Dermis blood vessel endothelial cell (primary cell): ENCODE measurements at places on chromosomes 16 and 17. TPM values are rescaled to one million over a fixed set of nuclear protein-coding genes. Genes with fewer than 3 reads are reported as not detected.
A peak's percentile ranks its signal among the peaks of the same experiment; 100 is the strongest.

DNA sequence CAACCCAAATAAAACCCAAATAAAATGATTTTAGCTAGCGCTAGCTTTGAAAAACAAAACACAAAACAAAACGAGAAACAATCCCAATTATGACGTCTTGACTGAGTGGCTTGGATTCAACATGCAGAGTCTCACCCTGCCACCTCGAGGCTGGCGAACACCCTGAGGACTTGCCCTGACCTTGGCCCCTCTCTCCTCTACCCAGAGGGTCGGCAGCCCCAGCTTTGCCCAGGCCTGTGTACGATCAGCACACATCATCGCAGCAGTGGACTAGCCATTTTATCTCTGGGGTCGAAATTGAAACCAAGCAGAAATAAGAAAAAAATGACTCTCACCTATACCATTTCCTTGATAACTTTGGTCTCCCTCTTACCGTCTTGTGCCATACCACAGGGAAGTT is 4.9 kb downstream of the JMJD6 start:
- no peak for DNase-seq

The GJC1 gene
- total RNA-seq: 7.5 and 13.9 TPM in 2 replicates

GRCh38 chr17:74686761-74687160 is 26.0 kb downstream of the CD300LF start:
- DNase-seq: no peak

- no peak for DNase-seq
Measured at GRCh38 chr16:74652249-74652648, 14.4 kb downstream of the RFWD3 start.

DNA sequence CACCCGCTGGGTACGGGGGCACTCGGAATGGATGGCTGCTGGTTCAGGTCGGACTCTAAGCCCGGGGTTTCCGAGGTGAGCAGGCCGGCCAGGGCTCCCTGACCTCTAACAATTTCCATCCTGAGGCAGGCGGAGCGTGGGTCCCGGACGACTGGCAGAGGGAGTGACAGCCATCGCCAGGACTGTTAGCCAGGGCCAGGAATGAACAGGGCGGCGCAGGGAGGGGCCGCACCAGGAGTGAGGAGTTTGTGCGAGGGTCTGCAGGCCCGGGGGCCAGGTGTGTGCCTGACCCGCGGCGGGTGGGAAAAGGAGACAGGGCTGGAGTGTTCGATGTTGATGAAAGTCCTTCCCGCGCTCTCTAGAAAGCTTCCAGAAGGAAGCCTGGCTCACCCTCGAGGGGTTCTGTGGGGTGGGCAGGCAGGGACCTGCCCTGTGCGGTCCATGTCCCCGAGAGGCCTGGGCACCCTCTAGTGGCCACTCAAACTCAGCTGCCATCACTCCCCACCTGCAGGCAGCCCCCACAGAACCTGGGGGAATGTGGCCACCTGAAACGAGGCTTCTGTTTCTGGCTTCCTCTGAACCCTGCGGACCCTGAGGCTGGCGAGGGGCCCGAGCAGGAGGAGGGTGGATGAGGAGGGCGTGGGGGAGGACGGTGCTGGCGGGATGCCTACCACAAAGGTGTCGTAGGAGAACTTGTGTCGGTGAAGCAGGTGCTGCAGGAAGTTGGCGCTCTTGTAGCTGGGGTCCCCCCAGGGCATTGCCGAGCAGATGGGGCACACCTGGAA is 8.2 kb downstream of the RNF166 start:
- DNase-seq: peak; percentile 47

DNA sequence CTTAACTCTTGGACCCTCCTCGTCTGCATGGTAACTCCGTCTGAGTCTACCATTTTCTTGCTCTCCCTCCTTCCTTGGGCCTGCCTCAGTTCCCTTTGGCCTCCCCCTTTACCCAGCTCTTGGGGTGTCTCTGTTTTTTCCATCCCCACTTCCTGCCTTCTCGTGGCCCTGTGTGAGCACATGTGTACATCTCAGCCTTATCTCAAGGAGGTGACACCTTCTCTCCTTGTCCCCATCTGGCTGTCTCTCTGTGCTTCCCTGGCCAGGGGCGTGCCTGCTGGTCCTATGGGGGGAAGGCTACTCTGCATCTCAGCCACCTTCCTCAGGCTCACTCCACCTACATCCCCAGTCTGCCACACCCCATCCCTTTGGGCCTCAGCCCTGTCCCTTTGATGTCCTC is 6.6 kb downstream of the CTF1 start:
- DNase-seq: no peak

DNA sequence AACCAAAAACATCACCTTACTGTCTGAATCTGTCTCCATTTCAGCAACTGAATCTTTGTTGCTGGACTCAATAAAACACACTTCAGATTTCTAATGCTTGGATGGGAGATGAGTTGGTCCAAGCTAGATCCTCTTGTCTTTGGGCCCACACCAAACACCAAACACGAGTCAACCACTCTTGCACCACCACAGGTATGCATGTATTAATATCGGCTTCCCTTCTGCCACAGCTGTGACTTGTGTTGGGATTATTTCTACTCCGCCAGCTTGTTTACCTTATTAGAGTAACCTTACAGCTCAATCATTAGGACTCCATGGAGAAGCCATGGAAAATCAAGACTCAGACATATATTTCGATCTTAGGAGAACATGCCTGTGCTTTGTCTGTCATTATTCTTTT is 49.9 kb downstream of the XYLT1 start:
- DNase-seq: no peak

- no peak for DNase-seq
Measured at GRCh38 chr16:54548281-54548680, 261.7 kb upstream of the IRX3 start.

DNA sequence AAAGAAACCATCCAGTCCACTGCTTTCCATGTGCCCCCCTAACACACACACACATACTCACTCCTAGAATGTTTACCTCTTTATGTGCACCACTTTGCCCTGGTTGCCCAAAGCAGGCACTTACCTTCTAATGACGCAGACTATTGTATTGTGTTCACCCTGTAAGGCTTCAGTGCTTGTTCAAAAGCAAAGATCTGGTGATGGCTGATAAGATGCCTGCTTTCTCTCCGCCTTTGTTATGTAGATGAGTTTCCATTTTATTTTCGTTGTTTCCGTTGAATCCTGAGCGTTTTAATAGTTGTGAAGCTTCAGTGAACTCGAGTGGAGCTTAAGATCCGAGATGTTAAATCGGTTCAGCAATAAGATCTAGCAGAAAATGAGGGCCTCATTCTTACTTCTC is 452.7 kb downstream of the TMEM114 start:
- no peak for DNase-seq

DNA sequence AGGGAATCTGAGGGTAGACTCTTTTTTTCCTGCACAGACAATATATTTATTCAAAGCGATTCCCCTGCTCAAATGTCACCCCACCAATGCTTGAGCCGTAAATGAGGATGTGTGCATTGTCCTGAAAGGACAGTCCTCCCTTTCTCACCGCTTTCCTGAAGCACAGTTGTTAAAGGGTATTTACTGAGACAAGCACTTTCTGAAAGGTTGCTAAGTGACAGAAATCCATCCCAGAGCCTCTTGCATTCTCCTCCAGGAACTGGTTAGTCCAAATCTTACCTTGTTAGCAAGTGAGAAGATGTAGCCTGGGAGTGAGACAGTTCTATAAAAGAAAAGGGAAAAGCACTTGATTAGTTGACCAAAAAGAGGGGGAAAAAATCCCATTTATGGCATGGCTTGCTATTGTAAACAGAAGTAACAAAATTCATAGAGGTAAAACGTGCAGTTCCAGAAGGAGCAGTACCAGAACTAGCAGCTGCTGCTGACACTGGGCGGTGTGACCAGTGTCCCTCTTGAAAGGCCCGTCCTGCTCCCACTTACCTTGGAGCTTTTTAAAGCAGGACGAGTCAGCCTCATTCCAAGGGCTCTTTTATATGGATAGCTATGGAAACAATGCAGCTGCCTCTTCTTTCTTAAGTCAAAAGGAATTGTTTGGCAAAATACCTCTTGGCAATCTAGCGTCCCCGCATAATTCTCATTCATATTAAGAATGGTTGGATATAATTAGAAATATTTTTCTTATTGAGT is at the start of gene MYH2:
MYH2 (minus strand) TSS at position 563 of the 747 bp plus-strand sequence. CDS start 1,738 bp downstream, outside the sequence.
- no peak for DNase-seq

The CCDC78 gene
- 0.34 and 0.65 TPM in 2 replicates for total RNA-seq

DNA sequence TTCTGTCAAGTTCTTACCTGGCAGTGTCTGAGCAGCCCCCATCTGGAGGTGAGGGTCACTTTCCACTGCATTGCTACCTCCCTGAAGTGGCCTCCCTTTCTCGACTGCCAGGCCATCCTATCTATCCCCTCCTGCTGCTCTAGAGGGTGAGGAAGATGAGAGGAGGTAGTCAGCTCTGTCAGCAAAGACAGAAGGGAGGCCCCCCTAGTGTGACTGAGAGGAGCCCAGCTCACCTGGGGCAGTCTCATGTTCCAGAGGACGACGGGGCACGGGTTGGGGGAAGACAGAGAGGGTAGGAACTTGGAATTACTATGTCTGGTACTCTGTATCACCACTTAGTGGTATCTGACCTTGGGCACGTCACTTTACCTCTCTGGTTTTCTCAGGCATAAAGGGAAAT is 22.0 kb downstream of the MYO19 start:
- DNase-seq: no peak

DNA sequence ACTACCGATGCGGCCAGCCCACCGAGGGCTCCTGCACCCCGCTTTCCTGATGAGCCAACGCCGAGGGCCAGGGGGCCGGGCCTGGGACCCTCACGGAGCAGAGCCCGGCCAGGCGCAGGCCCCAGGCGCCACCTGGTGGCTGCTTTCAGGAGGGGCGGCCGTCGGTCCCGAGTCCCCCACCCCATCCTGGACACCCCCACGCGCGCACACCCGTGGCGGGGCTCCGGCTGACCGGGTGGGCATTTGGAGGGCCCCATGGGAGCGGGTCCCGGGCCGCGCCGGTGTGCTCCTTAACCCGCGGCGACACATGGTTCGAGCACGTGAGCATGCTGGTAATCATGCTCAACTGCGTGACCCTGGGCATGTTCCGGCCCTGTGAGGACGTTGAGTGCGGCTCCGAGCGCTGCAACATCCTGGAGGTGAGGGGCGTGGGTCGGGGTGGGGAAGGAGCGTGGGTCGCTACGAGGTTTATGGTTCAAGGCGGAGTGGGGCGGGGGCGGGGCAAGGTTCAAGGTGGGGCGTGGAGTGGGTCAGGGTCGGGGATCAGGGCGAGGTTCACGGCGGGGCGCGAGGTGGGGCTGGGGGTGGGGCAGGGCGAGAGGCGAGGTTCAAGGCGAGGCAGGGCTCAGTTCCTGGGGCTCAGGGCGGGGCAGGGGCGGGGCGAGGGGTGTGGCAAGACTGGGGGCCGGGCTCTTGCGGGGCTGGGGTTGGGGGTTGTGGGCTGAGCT is 30.2 kb downstream of the TPSG1 start:
- peak; percentile 16 for DNase-seq

DNA sequence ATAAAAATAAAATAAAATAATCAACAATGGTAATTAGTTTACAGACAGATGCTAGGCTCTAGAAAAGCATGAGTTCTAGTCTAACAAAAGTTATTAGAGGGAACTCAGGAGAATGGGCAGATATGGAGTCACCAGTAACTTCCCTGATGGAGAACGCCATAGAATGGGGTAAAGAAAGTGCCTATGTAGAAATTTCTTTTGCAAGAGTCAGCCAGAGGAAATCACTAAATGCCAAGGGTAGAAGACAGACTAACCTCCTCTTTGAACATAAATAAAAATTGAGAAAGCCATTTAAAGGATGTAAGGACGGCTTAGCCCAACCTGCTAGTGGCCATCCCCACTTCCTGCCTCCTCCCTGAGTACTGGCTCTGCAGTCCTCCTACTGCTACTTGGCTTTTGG is 141.6 kb downstream of the VPS53 start:
- DNase-seq: no peak

GRCh38 chr16:13110124-13110796 is 208.9 kb downstream of the SHISA9 start:
- DNase-seq: no peak

- DNase-seq: no peak
Measured at GRCh38 chr17:36701429-36702099, 100.2 kb downstream of the MRM1 start.

The HSPB9 gene
- total RNA-seq: 0.17 TPM in 1 of 2 replicates, not detected in the other

The ALKBH5 gene
- 95.1 and 104 TPM in 2 replicates for total RNA-seq

DNA sequence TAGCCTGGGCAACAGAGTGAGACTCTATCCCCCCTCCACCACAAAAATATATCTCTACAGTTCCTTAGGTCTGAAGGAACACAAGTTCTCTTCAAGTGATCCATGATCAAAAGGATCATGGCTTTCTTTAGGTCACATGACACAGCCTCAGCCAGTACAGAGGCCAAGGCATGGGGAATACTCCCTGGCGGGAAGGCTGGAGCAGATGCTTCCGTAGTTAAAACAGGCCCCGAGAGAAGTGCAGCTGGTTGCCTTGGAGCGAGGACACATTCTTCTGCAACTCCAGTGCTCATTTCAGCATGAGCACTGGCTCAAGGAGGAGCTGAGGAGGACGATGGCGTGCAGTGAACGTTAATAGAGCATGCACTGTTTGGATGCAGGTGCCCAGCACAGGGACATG is 13.5 kb downstream of the CDIP1 start:
- no peak for DNase-seq

The C17orf67 gene
- 3.2 and 4.1 TPM in 2 replicates for total RNA-seq

The SLFN14 gene
- total RNA-seq: not detected in 2 replicates

GRCh38 chr16:3358871-3359270 is 3.2 kb downstream of the OR2C1 start:
- DNase-seq: no peak

- DNase-seq: peak; percentile 12
Measured at GRCh38 chr17:59627770-59628171, 8.1 kb downstream of the CLTC start.

DNA sequence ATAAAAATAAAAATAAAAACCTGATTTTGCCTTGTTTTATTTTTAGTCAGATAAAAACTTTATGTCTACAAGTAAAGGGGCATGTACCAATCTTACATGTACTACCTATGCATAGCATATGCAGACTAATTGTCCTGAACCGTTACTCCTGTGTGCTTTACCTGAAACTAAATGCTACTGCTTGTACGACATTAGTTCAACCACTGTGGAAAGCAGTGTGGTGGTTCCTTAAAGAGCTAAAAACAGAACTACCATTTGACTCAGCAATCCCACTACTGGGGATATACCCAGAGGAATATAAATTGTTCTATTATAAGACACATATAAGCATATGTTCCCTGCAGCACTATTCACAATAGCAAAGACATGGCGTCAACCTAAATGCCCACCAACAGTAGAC is 426.0 kb upstream of the PMFBP1 start:
- DNase-seq: no peak

DNA sequence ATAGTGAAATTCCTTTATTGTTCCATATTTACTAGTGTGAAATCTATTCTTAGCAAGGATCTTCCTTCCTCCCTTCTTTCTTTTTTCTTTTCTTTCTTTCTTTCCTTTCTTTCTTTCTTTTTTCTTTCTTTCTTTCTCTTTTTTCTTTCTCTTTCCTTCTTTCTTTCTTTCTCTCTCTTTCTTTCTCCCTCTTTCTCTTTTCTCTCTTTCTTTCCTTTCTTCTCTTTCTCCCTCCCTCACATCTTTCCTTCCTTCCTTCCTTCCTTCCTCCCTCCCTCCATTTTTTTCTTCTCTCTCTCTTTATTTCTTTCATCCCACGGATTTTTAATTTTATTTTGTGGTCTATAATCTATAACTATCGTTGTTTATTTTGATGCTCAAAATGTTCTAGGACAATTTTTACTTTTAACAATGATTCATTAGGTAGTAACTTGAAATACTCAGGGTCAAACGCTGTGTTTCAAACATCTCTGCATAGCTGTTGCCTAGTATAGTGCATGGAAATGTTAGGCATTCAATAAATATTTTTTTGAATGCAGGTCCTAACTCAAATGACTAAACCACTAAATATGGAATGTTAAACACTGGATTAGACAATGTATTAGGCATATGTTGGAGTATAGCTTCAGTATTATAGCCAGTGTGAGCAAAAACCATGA is 178.3 kb downstream of the MAP2K6 start:
- no peak for DNase-seq

- peak; percentile 85 for DNase-seq
Measured at GRCh38 chr17:27294689-27295630, 1.0 kb downstream of the WSB1 start.

The DNAAF1 gene
- under 0.01 TPM in 1 of 2 replicates, not detected in the other for total RNA-seq
